ENCODE measurements at places on chromosomes 4 and X.

DNA sequence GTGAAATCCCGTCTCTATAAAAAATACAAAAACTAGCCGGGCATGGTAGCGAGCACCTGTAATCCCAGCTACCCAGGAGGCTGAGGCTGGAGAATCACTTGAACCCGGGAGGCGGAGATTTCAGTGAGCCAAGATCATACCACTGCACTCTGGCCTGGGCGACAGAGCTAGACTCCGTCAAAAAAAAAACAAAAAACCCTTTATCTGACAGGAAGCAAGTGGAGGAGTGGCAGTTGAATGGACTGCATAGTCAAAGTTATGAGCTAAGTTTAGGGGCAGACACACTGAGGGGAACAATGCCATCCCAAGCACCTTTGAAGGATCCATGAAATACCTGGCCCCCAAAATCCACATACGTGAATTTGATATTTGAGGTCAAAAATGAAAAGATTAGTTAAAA, 7.5 kb upstream of the HPGDS start:
- no peak for DNase-seq

GRCh38 chr4:67101612-67102011, 443.7 kb downstream of the CENPC start:
- DNase-seq = no peak

- DNase-seq = no peak
Observed at GRCh38 chr4:176850436-176850835, 57.7 kb upstream of the VEGFC start.

DNA sequence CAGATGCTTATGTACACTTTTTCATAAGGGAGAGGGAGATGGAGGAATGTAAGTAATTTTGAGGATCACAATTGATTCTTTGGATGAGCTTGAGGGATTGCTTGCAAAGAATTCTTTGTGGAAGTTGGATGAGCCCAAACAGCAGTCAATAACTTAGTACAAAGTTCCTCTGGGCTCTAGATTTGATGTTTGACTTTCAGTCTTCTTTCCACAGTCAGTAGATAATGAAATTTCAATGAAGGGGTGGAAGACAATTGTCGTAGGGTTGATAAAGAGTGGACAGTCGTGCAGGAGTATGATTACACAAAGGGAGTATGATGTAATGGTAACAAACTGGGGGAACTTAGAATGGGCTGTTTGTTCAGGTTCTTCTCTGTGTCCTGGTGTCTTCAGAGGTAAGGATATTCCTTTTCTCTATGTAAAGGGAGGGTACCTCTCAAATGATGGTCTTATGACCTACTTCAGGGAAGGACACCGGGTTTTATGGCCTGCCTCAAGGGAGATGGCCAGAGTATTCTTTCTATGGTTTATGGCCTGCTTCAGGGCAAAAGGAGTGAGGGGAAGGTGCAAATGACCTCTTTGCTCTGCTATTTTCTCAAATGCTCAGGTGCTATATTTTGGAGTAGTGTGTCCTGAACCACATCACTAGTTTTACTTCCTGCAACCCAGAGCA, 1.7 kb upstream of the ABRAXAS1 start:
- no peak for DNase-seq

- no peak for DNase-seq
Observed at GRCh38 chrX:151812661-151813060, 78.1 kb downstream of the CNGA2 start.

- DNase-seq = no peak
Observed at GRCh38 chr4:83192634-83193033, 78.1 kb upstream of the PLAC8 start.

DNA sequence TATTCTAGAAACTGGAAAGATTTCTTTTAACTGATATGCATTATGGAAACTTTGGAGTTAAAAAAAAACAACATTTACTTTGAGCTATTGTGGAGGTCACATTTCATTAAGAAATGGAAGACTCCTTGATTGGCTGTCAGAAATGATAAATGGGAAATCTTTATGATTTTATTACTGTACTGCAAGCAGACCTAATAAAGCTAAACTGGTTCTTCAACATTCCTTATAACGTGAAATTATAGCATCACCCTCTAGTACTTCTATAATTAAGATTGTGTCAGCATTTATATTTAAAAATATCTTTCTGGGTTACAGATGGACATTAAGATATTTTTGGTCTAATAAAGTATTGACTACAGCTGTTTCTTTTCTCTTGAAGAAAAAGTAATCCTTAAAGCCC, 213.8 kb upstream of the PACRGL start:
- no peak for DNase-seq

GRCh38 chrX:72062916-72063315, 68.8 kb downstream of the RTL5 start:
- no peak for DNase-seq

DNA sequence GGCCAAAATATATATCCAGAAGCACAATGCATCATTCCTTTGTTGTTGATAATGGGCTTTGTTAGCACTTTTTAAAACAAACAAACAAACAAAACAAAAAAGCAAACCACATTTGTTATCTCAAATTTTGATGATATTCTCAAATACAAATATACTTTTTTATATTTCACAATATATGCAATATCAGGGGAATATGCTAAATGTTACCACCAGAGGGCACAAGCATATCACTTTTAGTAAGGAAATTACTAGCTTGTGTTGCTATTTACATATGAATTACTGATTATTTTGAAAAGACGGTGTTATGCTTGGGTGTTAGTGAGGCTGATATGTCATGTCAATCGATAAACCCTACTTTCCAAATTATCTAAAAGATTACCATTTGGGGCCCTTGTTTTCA, 29.1 kb downstream of the RIPPLY1 start:
- DNase-seq = peak; percentile 3
